ENCODE measurements at places on chromosomes 2 and 18. TPM values are rescaled to one million over a fixed set of nuclear protein-coding genes. Genes with fewer than 3 reads are reported as not detected.

GRCh38 chr2:120712180-120712681, 23.4 kb upstream of the GLI2 start:
- no peak for DNase-seq

DNA sequence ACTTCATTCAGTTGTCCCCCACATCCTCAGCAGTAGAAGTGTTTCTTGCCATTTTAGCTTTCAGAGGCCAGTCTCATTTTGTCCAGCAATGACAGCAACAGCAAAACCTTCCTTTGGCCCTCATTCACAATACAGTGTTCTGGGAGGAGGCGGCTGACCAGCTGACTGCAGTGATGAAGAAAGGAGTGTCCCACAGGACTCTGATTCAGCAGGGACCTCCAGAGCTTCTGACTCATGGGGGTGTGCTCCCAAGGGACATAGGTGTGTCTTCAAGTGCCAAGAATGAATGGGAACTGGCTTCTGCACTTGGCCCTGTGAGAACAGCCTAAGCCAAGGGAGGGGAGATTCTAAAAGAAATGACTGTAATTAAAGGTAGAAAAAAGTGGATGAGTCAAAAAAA, 147.0 kb upstream of the PELI1 start:
- DNase-seq, result no peak

DNA sequence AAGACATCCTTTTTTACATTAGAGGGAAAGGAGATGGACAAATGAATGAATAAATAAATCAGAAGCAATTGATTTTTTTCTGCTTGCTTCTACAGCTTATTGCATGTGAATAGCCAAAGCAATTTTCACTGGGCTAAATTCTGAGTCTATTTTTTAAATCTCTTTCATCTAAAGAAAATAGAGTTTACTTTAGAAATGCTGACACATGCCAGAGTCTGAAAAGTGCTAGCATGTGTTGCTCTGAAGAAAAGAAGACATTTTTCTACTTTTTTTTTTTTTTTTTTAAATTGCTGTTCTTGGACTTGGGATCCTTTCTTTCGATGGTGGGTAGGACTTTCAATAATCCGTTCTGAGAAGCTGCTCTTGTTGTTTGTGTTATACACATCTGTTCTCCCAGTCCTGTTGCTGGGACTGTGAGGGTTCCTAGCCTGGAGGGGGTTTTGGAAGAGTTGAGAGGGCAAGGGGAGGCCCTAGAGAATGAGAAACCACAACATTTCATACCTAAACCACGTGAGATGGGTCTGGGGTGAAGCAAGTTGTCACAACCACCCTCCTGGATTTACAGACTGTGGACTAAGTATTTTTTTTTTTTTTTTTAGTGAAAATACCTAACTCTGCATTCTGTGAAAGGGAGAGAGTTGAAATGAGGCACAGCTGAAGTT, 193.5 kb downstream of the PRKCE start:
- DNase-seq, result no peak

Gene ADAM23
- 7.6 TPM for total RNA-seq

Gene ARHGAP28
- total RNA-seq, result 1.8 TPM

Data from SK-MEL-5 (cell line).